ENCODE measurements at places on chromosomes 13 and 19.
A peak's percentile ranks its signal among the peaks of the same experiment; 100 is the strongest.

- DNase-seq: no peak
Measured at GRCh38 chr13:98401934-98402333, 175.0 kb downstream of the STK24 start.

- no peak for DNase-seq
Measured at GRCh38 chr19:7113233-7113632, 43.7 kb downstream of the ZNF557 start.

DNA sequence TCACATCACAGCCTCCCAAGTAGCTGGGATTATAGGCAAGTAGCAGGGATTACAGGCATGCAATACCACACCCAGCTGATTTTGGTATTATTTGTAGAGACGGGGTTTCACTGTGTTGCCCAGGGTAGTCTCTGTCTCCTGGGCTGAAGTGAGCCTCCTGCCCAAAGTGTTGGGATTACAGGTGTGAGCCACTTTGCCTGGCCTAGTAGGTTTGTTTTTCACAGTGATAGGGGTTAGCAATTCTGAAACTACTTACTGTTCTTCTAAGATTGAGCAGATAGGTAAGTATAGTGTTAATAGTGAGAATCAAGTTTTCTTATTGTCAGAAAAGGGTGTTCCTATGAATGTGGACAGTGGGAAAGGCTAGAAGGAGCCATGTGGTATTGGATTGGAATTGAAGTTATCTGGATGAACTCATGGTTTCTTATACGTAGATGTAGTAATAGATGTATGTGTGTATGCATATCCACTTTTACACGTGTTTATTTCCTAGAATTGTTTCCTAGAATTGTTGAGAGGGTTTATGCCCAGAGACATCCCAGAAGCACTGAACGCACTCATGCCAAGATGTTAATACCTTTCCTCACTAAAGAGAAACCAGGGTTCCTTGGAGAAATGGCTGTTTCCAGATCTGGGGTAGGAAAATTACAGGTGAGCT is 49.1 kb downstream of the SAE1 start:
- DNase-seq: no peak

DNA sequence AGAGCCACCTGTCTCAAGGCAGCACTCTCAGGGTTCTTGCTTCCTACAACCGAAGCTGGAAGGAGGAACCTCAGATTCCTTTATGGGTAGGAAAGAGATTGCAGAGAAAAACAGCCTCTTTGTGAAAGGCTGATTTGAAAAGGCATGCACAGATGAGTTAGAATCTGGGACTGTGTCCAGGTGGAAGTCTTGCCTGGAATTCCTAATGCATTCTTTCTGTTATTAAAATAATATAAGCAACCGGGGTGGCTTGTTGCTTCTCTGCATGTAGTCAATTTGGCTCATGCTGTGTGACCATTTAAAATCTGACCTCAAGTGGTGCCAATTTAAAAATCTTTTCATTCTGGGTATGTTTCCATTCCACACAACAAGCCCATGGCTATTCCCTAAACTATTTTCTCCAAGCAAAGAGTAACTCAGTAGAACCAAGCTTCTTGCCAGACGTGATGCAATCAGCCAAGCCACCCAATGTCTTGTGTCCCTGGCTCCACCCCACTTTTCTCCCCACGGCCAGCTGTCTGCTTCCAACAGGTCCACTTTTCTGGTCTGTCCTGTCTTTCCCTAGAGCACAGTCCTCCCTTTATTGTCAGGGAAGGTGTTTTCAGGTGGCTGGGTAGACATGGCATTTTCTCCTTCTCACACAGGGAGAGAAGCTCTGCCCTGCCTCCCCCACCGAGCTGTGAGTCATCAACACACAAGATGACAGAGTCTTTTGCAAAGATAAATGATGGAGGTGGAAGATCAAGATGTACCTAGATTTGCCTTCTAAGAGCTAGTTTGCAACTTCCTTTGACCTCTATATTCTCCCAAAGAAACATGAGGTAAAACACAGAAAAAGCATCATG is 394.3 kb downstream of the FOXO1 start:
- no peak for DNase-seq

DNA sequence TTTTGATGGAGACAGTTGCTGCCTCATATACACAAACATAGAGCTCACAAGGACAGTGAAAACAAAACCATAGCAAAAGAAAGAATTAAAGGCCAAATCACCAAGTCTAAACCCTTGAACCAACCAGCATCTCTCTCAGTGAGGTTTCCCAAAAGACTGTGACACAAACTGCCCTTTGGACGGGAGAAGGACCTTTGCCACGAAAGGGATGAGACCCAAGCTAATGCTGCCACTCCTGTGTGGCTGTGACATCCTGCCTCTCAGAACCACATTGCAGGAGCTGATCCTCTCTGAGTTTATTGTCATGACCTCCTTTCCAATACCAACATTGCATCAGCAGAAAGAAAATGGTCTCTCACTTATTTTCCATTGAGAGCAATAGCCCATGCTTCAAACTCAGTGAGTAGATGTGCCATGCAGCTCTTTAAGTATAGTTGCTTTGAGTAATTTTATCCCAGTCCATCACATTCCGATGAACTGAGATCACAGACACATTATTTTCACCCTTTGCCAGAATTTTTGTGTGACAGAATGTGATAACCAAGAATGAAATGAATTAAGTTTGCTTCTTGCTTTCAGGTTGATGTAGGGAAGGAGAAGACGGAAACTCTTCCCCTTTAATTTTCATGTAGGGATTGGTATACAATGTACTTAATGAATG is 133.5 kb upstream of the IRS2 start:
- no peak for DNase-seq

GRCh38 chr13:45119469-45119990 is 780 bp upstream of the GTF2F2 start:
- peak; percentile 38 for DNase-seq

DNA sequence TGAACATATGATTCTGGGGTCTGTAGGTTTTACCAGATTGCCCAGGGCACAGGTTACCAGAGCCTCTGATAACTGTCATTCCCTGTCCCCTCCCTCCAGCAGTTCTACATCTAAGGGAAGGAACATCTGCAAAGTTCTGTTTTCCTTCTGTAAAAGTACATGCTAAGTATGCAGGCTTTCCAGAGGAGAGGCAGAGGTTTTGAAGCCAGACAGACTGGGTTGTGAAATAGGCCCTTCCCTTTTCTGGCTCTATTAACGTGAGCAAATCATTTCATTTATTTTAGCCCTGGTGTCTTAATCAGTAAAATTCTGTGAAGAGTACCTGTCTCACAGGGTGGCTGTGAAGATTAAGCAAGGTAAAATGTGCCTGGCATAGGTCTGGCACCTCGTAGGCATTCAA is 66.1 kb upstream of the C1QTNF9 start:
- peak; percentile 42 for DNase-seq

GRCh38 chr19:5115771-5116202 is 146.9 kb downstream of the KDM4B start:
- no peak for DNase-seq

DNA sequence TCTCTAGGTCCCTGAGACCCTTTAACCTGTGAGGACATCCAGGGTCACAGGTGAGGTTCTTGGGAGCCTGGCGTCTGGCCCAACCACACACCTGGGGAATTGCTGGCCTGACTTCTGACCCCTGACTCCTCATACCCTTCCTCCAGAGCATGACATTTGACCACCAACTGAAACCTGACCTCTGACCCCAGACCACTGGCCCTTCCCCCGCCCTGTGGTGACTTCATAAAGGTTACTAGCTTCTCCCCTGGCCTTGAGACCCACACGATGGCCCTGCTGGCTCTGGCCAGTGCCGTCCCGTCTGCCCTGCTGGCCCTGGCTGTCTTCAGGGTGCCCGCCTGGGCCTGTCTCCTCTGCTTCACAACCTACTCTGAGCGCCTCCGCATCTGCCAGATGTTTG is at the start of gene SPACA6:
Gene SPACA6 (plus strand): TSS at position 71 of the 400 bp plus-strand sequence. CDS start 197 bp downstream, at position 268.
- no peak for DNase-seq

DNA sequence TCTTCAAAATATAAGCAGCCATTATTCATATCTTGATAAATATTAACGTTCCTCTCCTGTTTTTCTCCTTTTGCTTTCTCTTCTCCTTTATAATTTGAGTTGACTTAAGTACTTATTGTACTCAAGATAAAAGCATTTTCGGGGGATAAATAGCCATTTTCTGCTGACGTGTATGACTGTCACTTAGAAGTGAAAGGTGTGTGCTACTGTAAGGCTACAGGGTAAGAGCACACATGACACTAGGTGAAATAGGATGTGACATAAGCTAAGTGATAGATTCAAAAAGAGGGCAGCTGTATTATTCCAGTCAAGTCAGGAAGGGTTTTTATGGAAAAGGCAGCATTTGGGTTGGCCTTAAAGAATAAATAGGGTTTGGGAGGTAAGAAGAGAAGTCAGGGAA is 128.5 kb downstream of the GPC6 start:
- no peak for DNase-seq

All from GF-D8 (cell line).